Activated T-helper 1 cell treated with Interleukin-2 at 50 U/mL for 16 hours (primary cell): ENCODE measurements at places on chromosomes 7 and 10.

GRCh38 chr10:102868911-102869257, 386 bp upstream of the AS3MT start:
- no peak for DNase-seq

- DNase-seq: no peak
Observed at GRCh38 chr10:123583639-123584418, 82.3 kb upstream of the GPR26 start.

DNA sequence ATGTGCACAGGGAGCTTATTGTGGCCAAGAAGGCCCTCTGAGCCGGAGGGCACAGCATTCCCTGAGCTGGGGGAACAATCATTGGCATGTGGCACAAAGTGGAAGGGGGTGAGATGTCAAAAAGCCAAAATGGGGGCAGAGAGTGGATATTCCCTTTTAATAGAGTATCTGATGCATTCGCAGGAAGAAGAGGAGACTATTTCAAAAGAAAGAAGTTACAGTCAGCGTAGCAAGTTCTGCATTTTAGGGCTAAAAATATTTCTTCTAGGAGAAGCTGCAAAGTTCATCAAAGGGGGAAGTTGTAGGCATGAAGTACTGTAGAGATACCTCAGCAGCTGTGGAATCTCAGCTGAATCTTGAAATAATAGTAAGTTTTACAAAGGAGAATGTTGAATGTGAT, 136.0 kb upstream of the WDR11 start:
- no peak for DNase-seq

DNA sequence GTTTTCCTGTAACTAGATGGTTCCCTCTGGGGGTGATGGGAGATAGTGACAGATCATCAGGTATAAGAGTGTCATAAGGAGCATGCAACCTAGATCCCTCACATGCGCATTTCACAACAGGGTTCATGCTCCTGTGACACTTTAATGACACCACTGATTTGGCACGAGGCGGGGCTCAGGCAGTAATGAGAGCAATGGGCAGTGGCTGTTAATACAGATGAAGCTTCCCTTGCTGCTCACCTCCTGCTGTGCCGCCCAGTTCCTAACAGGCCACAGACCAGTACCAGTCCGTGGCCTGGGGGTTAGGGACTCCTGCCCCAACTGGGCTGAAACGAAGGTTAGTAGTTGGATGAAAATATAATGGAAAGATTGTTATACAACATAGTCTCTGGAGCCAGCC, 201.6 kb upstream of the LRRN3 start:
- DNase-seq: no peak

GRCh38 chr10:132062116-132062515, 3.6 kb upstream of the JAKMIP3 start:
- no peak for DNase-seq

GRCh38 chr7:128788446-128789412, 3.0 kb upstream of the CCDC136 start:
- no peak for DNase-seq

DNA sequence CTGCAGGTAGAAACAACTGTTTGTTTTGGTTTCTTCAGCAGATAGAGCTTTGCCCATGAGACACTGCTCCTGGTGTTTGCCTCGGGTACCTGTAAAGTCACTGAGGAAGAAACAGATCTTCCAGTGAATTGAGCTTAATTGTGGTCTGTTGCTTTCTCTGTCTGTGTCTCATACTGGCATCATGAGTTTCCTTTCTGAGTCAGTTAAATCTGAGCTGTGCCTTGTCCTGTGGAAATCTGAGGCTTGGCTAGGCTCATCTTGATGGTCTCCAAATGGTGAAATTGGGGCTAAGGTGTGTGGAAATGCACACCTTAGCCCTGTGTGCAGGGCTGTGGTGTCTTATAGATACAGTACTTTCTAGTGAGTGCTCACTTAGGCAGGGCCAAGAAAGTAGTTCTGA, 67.4 kb downstream of the GBF1 start:
- no peak for DNase-seq

GRCh38 chr7:41700044-41700471, 2.8 kb downstream of the INHBA start:
- DNase-seq: no peak

- DNase-seq: no peak
Observed at GRCh38 chr7:50147951-50148808, 55.1 kb upstream of the ZPBP start.

- no peak for DNase-seq
Observed at GRCh38 chr7:33964417-33965182, 59.3 kb downstream of the BMPER start.

GRCh38 chr10:112208997-112209396, 25.4 kb upstream of the GPAM start:
- no peak for DNase-seq

DNA sequence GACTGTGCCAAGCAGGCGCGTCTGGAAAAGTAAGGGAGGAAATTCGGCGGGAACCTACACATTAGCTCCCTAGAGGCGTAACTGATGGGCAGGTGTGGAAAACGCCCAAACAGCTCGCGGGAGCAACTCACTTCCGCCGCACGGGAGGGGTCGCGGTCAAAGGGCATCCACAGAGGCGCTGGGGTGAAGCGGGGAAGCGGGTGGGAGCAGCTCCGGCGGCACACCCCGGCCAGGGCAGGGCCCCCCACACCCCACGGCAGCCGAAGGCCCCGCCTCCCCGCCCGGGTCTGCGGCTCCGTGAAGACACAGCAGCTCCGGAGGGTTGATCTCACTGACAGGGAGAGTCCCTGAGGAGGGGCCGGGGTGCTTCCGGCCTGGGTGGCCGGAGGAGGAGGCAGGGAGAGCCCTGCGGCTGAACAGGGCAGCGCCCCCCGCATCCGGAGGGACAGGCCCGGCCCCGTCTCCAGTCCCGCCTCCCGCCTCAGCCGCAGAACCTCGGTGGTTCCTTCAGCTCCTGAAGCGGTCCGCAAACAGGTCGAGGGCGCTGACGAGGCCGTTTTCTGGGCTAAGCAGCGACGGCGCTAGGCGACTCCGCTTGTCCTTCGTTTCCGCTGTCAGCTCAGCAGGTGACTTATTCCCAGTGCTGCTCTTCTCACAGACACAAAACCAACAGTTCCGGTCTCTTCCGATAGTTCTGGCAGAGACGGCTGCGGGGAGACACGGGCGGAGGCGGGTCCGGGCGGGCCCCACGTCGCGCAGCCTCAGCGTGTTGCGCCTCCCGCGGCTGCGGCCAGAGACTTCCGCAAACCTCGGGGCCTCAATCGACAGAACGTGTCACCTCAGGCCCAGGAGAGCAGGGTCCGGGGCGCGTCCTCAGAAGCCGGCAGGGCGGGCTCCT, 276.1 kb downstream of the DNAJB6 start:
- DNase-seq: peak; percentile 65

DNA sequence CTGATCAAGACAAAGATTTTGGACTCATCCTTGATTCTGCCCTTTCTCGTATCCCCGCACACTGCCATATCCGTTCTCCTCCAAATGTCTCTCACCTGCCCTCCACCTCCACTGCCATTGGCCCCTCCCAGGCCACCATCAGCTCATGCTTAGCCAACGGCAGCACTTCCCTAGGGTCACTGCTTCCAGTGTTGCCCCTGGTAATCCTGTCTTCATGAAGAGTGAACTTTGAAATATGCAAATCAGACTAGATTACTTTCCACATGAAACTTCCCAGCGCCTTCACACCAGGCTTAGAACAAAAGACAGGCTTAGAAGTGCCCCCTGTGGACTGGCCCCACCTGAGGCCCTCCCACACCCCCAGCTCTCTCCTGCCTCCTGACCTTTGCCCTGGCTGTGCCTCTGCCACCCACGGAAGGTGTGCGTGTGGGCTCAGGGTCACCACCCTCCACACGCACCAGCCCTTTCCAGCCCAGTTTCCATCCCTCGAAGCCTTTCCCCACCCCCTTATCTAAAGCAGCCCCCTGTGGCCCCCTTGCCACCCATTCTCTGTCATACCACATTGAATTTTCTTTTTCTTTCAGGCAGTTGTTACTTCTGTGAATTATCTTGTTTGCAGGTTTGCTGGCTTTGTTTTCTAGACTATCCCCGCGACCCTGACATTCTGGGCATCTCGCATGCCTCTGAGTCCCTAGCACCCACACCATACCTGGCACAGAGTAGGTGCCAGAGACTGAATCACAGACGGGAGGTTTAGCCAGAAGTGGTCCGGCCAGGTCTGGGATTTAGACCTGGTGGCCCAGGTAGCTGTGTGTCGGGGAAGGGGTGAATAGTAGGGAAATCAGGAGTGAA, 26.8 kb upstream of the C10orf53 start:
- DNase-seq: no peak

DNA sequence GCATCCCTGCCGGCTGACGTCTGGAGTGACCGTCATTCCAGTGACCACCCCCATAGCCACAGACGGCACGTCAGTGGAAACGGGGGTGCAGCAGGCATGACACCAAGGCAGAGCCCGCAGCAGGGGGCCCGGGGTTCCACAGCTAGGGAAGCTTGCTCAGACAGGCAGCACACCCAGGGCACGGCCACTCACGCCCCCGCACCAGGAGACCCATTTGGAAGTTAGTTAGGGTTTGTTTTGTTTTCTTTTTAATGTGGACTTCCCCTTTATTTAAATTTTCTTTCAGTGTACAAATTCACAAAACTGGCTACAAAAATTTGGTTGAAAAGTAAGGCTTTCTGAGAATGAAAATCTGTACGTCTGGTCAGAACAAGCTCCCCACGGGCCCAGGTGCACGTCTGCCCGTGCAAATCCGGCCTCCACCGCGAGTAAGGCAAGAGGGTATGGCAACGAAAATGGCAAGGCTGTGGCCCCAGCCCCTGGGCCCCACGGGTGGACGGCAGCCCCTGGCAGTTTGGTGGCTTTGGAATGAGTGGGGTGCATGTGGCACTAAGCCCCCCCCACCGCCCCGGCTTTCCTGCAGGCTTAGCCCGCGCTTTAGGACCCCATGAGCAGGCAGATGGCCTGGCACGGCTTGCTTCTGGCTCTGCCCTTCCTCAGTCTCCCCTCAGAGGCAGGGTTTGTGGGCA, 124.2 kb downstream of the FAM53B start:
- no peak for DNase-seq

- DNase-seq: no peak
Observed at GRCh38 chr7:116229366-116229765, 19.0 kb downstream of the TES start.

GRCh38 chr7:17298840-17299482, 509 bp downstream of the AHR start:
- DNase-seq: peak; percentile 45
